ENCODE measurements at places on chromosomes 6 and 20. TPM values are rescaled to one million over a fixed set of nuclear protein-coding genes. Genes with fewer than 3 reads are reported as not detected.

DNA sequence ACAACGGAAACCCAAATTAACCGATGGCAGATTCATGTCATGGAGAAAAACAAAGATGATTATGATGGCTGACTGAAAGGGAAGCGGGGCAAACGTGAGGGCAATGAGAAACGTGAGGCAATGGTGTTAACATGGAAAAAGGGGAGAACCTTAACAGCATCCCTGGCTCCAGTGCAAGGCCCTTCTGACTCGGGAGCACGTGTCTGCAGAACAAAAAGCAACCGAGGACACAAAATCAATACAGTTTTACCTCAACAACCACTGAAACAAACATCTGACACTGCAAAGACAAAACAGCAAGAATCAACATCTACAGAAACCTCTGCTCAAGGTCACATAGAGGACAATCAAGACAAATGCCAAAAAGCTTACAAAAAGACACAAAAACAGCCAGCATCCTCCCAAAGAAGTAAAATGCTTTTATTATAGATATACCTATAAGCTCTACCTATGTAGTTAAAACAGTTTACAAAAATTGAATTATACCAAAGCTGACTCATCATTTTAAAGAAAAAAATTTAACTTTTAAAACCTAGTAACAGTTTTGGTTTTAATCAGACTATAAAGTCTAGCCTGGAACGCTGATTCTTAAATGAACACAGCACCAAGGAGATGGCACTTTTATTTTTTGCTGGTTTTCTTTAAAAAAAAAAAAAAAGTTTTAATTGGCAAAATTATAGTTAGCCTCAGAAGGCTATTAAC is 43.1 kb downstream of the SMLR1 start:
- DNase-seq = no peak

The COL19A1 gene
- total RNA-seq = 0.14 TPM

The CTAGE9 gene
- not detected for total RNA-seq

DNA sequence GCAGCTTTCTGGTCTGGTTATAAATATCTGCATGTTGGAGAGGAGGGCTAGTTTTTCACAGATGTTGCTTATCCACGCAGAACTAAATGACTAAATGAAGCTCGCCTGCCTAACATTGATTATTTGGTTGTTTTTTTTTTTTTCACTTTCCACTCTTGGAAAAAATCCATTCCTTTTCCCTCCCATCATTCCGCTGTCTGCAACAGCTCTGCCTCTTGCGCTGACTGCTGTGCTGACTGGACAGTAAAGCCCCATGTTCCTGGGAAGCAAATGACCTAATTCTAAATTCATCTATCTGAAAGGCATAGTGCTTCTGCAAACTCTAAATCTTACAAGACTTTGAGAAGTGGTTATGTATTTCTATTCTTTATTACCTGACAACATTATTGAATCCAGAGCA is 255.5 kb upstream of the PLN start:
- DNase-seq = no peak

GRCh38 chr20:41054847-41055230 is 26.2 kb downstream of the TOP1 start:
- no peak for DNase-seq

- DNase-seq = no peak
Measured at GRCh38 chr6:84789170-84789569, 24.8 kb upstream of the TBX18 start.

The XKR7 gene
- not detected for total RNA-seq

DNA sequence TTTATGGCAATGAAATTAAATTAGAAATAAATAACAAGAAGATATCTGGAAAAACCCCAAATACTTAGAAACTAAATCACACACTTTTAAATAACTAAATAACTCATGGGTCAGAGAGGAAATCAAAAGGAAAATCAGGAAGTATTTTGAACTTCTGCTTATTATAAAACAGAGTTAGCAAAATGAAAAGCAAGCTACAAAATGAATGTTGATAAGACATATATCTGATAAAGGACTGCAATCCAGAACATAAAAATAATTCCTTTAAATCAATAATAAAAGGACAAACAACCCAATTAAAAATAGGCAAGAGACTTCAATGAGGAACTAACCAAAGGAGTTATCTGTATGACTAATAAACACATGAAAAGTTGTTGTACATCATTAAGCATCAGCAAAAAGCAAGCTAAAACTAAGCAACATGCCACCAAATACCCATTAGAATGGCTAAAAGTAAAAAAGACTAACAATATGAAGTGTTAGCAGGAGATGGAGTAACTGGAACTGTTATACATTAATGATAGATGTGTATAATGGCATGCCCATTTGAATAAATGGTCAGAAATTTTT is 38.9 kb upstream of the STMND1 start:
- DNase-seq = no peak

DNA sequence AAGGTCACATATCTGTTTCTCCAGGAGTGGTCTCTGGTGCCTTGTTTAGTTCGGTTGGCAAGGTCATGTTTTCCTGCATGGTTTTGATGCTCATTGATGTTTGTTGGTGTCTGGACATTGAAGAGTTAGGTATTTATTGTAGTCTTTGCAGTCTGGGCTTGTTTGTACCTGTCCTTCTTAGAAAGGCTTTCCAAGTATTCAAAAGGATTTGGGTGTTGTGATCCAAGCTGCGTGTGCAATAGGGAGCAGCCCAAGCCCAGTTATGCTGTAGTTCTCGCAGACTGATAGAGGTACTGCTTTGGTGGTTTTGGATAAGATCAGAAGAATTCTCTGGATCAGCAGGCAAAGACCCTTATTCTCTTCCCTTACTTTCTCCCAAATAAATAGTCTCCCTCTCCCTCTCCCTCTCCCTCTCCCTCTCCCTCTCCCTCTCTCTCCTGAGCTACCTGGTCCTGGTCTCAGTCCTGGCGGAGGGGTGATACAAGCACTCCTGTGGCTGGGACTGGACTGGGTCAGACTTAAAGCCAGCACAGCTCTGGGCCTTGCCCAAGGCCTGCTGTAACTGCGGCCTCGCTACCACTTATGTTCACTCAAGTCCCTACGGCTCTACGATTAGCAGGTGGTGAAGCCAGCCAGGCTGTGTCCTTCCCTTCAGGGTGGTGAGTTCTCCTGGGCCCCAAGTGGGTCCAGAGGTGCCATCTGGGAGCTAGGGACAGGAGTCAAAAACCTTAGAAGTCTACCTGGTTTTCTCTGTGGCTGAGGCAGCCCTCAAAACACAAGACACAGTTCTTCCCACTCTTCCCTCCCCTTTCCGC is 27.3 kb upstream of the GRM4 start:
- no peak for DNase-seq

The GMEB2 gene
- 16.2 TPM for total RNA-seq

- no peak for DNase-seq
Measured at GRCh38 chr20:62388839-62389600, 2.1 kb downstream of the RPS21 start.

The FKBP1C gene
- total RNA-seq = 1.7 TPM

The PTGIS gene
- 1.5 TPM for total RNA-seq

DNA sequence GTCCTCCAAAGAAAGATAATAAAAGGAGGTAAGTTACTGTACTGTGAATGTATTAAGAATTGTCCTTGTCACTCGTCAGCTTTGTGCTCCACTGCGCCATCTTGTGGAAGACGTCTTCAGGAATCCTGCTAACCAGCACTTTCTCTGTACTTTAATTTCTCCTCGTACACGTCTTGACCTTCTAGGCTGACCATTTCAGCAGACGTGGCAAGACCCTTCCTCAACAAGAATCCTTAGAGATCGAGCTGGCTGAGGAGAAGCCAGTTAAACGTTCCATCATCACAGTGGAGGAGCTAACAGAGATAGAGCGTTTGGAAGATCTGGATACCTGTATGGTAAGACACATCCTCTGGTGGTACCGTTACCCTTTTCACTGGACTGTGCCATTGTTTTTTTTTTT is 95.5 kb upstream of the SCGN start:
- DNase-seq = peak; percentile 90

The TCP11 gene
- not detected for total RNA-seq

GRCh38 chr6:37623666-37624065 is 74.0 kb downstream of the MDGA1 start:
- no peak for DNase-seq

The SRMS gene
- not detected for total RNA-seq

The SCRT2 gene
- not detected for total RNA-seq

GRCh38 chr6:42440027-42440426 is 11.7 kb downstream of the TRERF1 start:
- no peak for DNase-seq

The MROH8 gene
- total RNA-seq = 3.1 TPM

The PPP1R3G gene
- total RNA-seq = 0.14 TPM

The SLC4A11 gene
- total RNA-seq = 1.8 TPM

The LRRC1 gene
- total RNA-seq = 2.5 TPM

GRCh38 chr6:87251225-87251624 is 71.2 kb upstream of the SMIM8 start:
- DNase-seq = no peak

DNA sequence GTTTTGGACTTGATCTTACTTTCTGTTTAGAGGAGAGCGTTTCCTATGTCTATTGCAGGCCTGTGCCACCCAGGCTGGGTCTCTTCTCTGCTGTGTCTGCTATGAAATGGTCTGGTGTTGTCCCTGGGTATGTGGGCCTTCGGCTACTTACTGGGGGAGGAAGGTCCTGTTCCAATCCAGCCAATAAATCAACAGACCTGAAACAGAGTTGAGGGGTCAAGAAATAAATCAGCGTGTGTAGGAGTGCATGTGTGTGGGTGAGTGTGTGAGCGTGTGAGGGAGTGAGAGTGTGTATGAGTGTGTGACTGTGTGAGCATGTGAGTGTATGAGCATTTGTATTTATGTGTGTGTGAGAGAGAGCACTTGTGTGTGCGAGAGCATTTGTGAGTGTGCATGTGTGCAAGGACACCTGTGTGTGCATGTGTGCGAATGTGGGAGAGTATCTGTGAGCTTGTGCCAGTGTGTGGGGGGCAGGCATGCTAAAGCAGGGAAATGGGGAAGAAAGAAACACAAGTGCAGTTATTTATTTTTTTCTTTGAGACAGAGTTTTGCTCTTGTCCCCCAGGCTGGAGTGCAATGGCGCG is 86.3 kb upstream of the PMEPA1 start:
- DNase-seq = no peak

GRCh38 chr6:155237613-155238012 is 26.2 kb upstream of the CLDN20 start:
- no peak for DNase-seq

GRCh38 chr20:44204156-44204831 is 6.3 kb downstream of the OSER1 start:
- DNase-seq = no peak

The OTOR gene
- total RNA-seq = not detected

DNA sequence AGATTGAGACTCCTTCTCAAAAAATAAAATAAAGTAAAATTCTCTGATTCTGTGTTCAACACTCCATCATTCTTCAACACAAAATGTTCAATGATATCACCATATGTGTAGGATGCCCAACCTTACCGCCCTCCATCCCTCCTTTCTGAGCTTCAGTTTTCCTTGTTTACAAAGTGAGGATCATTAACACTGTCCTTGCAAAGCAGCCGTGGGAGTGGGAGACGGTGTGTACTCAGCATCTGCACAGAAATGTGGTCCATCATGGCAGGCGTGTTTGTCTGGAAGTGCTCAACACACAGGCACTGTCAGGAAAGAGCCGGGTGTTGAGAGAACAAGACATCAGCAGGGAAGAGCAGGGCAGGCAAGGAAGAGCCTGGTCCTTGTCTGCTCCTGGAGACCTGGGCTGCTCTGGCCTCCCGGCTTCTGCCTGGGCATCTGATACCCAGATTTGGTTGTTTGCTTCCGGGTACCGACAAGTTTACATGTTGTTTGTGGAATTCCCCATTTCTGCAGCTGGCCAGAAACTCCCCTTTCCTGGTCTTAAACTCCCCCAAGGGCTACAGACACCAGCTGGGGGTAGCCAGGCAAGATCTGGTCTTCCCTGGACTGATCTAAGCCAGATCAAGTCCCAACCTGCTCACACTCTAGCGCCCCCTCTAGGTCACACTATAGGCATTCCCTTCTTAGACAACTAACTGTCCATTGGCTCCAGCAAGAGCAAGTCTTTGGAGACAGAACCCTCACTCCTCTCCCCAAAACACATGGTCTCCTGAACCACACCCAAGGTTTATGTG is 26.7 kb upstream of the TTPAL start:
- DNase-seq = peak; percentile 28

The MDFI gene
- not detected for total RNA-seq

DNA sequence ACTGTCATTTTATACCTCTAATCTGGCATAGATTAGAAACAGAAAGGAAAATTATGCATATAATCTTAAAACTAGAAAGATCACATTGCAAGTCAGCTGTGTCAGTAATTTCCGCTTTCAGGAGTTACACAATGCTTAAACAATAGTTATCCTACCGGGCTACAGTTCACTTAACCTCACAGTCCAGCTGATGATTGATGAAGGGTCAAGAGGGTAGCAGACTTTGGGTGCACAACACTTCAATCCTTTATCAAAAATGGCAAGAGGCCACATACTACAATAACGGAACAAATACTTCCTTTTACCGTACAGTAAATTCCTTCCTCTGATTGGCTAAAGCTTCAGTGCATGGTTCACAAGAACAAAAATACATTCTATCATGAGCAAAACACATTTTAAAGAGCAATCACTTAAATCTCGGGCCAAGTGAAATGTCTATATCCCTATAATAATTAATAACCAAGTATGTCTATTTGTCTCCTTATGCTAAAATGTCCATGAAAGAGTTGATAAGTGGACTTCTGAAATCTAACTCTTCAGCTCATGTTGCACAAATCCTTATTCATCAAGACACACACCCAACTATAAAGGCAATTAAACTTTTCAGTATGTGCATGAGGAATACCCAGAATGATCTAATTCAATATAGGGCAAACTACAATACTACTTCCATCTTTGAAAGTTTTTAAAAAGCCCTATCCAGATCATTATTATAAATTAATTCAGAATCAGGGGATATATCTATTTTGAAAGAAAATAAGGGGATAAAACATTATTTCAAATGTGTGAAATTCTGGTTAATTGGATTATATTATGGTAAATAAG is 76.8 kb downstream of the HIVEP2 start:
- no peak for DNase-seq

The WFDC5 gene
- not detected for total RNA-seq

GRCh38 chr6:109262261-109262660 is 120.0 kb downstream of the CD164 start:
- DNase-seq = no peak

GRCh38 chr20:48975955-48976354 is 54.4 kb downstream of the ARFGEF2 start:
- DNase-seq = no peak

DNA sequence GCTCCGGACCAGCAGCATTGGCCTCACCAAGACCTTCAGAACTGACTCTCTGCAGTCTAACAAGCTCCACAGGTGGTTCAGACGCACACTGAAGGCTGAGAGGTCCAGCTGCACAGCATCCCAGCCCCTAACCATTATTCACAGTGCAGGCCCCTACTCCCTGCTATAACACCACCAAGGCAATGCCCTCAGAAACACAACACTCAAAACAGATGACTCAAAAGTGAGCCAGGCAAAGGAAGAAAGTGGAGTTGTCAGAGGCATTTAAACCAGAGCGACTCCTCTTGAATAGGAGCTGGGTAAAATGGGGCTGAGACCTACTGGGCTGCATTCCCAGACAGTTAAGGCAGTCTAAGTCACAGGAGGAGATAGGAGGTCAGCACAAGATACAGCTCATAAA is 20.5 kb upstream of the MC3R start:
- DNase-seq = no peak

- DNase-seq = no peak
Measured at GRCh38 chr20:25300496-25301170, 52.7 kb downstream of the PYGB start.

The LY6G5C gene
- 1.6 TPM for total RNA-seq

All from activated CD8-positive, alpha-beta T cell treated with anti-CD3 and anti-CD28 coated beads for 36 hours (primary cell).